ENCODE measurements at places on chromosomes 7 and 10. TPM values are rescaled to one million over a fixed set of nuclear protein-coding genes. Genes with fewer than 3 reads are reported as not detected.

DNA sequence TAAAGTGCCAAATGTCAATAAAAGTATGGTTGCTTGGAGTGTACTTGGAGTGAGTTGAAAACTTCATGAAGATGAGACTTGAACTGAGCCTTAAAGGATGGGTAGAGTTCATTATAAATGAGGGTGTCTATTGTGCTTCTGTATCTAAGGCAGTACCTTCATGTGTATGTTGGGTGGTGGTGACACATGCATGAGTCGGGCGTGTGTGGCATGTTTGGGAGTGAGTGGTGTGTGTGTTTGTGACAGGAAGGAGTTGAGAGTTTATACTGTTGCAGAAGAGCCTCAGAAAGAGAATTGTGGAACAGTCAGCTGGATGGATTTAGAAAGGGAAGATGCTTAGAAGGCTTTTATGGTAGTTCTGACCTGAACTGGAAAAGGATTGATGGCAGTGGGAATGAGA is 6.0 kb upstream of the ZRANB1 start:
- H3K4me1 ChIP-seq, result no peaks in the 10 kb centered on the region
- H3K27me3 ChIP-seq, result no peaks in the 10 kb centered on the region
- H3K36me3 ChIP-seq, result no peaks in the 10 kb centered on the region
- no peak overlapping the region for H3K4me3 ChIP-seq

DNA sequence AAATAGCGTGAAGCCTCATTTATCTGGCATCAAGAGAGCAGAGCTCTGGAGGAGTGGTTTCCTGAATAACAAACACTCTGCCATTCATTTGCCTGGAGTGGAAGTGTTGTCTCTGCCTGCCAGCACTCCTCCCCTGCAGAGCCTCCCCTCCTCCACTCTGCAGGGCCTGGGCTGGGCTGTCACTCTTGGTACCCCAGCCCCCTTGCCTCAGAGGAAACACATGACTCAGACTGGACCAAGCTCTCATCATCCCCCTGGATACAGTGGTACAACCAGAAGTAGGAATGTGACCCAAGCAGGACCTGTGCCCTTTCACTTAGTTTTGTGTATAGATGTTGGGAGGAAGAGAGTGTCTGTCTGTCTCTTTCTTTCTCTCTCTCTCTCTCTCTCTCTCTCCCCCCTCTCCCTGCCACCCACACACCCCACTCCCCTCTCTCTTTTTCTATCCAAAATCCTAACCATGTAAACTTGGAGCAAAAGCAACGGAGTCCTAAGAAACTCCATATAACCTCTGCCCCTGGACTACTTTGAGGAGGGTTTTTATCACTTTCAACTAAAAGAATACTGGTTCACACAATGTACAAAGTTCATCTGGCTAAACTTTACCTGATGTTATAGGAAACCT is 43.9 kb downstream of the DOCK4 start:
- H3K27ac ChIP-seq, result no peak overlapping the region
- no peak overlapping the region for H3K4me3 ChIP-seq
- DNase-seq, result no peak
- no peaks in the 10 kb centered on the region for H3K36me3 ChIP-seq
- H3K4me1 ChIP-seq, result no peaks in the 10 kb centered on the region
- no peaks in the 10 kb centered on the region for H3K27me3 ChIP-seq

The GBX1 gene
- total RNA-seq, result not detected

The STEAP4 gene
- total RNA-seq, result 0.38 TPM

The ZNF92 gene
- total RNA-seq, result 17.0 TPM

The GATAD1 gene
- total RNA-seq, result 8.8 TPM

GRCh38 chr10:13712837-13713581 is 126.2 kb downstream of the PRPF18 start:
- no peak overlapping the region for H3K4me3 ChIP-seq
- H3K27me3 ChIP-seq, result no peaks in the 10 kb centered on the region
- peaks cover 49% of the 10 kb centered on the region for H3K4me1 ChIP-seq
- H3K36me3 ChIP-seq, result no peaks in the 10 kb centered on the region

GRCh38 chr10:104250371-104250770 is 4.3 kb upstream of the GSTO1 start:
- no peak for DNase-seq
- no peaks in the 10 kb centered on the region for H3K27me3 ChIP-seq
- H3K4me1 ChIP-seq, result peaks cover 15% of the 10 kb centered on the region

The NPC1L1 gene
- total RNA-seq, result under 0.01 TPM

DNA sequence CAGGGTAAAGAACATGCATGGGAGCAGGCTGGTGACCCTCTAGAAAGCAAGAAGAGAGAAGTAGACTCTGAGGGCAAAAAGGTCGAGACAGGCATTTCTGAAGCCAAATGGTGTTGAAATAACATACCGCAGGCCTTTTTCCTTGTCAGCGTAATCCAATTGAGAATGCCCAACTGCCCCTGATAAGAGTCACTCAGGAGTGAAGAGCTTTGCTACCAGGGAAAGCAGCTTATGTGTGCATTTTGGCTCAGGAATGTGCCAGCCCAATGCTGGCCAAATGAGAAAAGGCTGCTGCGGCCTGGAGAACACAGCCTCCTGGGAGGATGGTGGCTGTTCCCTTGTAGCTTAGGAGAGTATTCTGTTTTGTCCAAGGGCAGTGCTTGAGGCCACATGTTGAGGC is 61.4 kb upstream of the NFKB2 start:
- no peak for DNase-seq
- no peaks in the 10 kb centered on the region for H3K27me3 ChIP-seq
- H3K4me1 ChIP-seq, result no peaks in the 10 kb centered on the region
- H3K27ac ChIP-seq, result no peak overlapping the region
- peaks cover 13% of the 10 kb centered on the region for H3K36me3 ChIP-seq
- no peak overlapping the region for H3K4me3 ChIP-seq

- no peak for DNase-seq
- no peaks in the 10 kb centered on the region for H3K4me1 ChIP-seq
- no peaks in the 10 kb centered on the region for H3K27me3 ChIP-seq
- no peak overlapping the region for H3K4me3 ChIP-seq
- H3K36me3 ChIP-seq, result peaks cover 45% of the 10 kb centered on the region
- H3K27ac ChIP-seq, result no peak overlapping the region
These were observed 19.4 kb downstream of the MMP21 start for GRCh38 chr10:125756196-125756595.

The ASZ1 gene
- not detected for total RNA-seq

DNA sequence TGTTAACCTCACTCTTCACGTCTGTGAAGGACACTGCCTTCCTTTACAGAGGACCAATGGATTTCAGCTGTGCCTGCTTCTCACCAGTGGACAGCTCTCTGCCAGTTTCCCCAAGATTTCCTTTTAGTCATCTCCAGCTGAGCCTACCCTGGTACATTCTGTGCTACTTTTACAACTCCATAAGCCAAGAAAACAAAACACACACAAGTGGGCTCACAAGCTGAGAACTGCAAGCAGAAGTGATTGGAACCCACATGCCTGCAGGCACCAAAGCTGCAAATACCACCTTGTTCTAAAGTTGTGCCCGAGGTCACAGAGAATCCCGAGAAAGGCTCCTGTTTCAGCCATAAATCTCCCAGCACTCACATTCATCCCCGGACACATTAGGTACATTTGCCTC is 636.8 kb downstream of the PHTF2 start:
- no peak overlapping the region for H3K27ac ChIP-seq
- no peak for DNase-seq
- no peaks in the 10 kb centered on the region for H3K27me3 ChIP-seq
- no peak overlapping the region for H3K4me3 ChIP-seq

The MYOF gene
- total RNA-seq, result 6.4 TPM

The VIPR2 gene
- 6.9 TPM for total RNA-seq

The HKDC1 gene
- total RNA-seq, result 15.3 TPM

GRCh38 chr10:22278441-22278782 is 37.8 kb upstream of the COMMD3 start:
- no peak for DNase-seq
- no peaks in the 10 kb centered on the region for H3K36me3 ChIP-seq
- no peak overlapping the region for H3K4me3 ChIP-seq
- H3K27me3 ChIP-seq, result peaks cover 5% of the 10 kb centered on the region
- H3K4me1 ChIP-seq, result no peaks in the 10 kb centered on the region

DNA sequence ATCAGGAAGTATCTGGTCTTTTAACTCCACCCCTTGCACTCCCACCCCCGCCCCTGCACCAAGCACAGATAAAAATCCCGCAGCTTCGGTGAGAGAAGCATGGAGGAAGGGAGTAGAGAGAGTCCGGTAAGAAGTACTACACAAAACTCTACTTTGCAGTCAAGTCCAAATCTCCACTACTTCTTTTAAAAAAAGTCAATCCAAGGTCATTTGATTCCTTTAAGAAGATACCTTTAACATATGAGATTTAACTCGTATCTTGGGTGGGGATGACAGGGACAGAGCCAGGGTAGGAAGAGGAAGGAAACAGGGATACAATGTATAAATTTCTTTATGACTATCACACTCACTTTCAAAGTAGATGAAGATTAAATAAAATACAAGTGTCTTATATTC is 132.1 kb downstream of the NRBF2 start:
- H3K27ac ChIP-seq, result peak overlapping the region; percentile 60

- H3K4me3 ChIP-seq, result no peak overlapping the region
- DNase-seq, result peak; percentile 29
- no peaks in the 10 kb centered on the region for H3K27me3 ChIP-seq
- H3K4me1 ChIP-seq, result no peaks in the 10 kb centered on the region
- H3K27ac ChIP-seq, result no peak overlapping the region
These were observed 141.3 kb upstream of the KLF14 start for GRCh38 chr7:130875265-130875741.

The VENTX gene
- total RNA-seq, result 0.09 TPM

GRCh38 chr7:65338346-65338745 is 35.3 kb upstream of the ZNF92 start:
- no peaks in the 10 kb centered on the region for H3K36me3 ChIP-seq
- no peak overlapping the region for H3K27ac ChIP-seq
- no peak overlapping the region for H3K4me3 ChIP-seq
- DNase-seq, result no peak
- H3K4me1 ChIP-seq, result no peaks in the 10 kb centered on the region

The GIMAP8 gene
- 6.1 TPM for total RNA-seq

DNA sequence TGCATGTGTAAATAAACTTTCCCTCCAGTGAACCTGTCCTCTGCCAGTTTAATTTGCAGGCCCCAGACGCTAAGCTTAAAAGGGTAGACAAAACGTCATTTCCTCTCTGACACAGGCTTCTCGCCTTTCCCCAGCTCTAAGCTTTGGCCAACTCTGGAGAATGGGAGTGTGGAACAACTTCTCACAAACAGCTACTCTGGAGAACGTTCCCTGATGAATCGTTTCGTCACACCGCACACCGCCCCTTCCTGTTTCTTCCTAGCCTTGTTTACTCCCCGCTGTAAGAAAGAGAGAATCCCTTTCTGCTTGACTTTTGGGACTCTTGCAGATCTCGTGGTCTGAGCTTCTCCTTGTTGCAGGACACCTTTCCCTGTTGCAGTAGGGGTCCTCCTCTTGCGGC is 564.2 kb downstream of the TCERG1L start:
- H3K27me3 ChIP-seq, result no peaks in the 10 kb centered on the region
- H3K4me3 ChIP-seq, result no peak overlapping the region
- H3K27ac ChIP-seq, result no peak overlapping the region
- no peaks in the 10 kb centered on the region for H3K4me1 ChIP-seq
- no peaks in the 10 kb centered on the region for H3K36me3 ChIP-seq

The ST8SIA6 gene
- 0.42 TPM for total RNA-seq

GRCh38 chr10:13560597-13560996 is 26.2 kb upstream of the PRPF18 start:
- no peak overlapping the region for H3K4me3 ChIP-seq
- no peaks in the 10 kb centered on the region for H3K36me3 ChIP-seq
- no peak for DNase-seq
- H3K27me3 ChIP-seq, result no peaks in the 10 kb centered on the region
- H3K4me1 ChIP-seq, result no peaks in the 10 kb centered on the region

GRCh38 chr10:77341055-77341454 is 296.6 kb downstream of the KCNMA1 start:
- H3K4me1 ChIP-seq, result no peaks in the 10 kb centered on the region
- H3K27ac ChIP-seq, result no peak overlapping the region
- no peaks in the 10 kb centered on the region for H3K36me3 ChIP-seq

The SYCE1 gene
- not detected for total RNA-seq

GRCh38 chr10:11879387-11880094 is 56.4 kb downstream of the PROSER2 start:
- no peaks in the 10 kb centered on the region for H3K27me3 ChIP-seq
- no peak overlapping the region for H3K27ac ChIP-seq
- H3K36me3 ChIP-seq, result no peaks in the 10 kb centered on the region
- H3K4me1 ChIP-seq, result peaks cover 7% of the 10 kb centered on the region

The UNCX gene
- 0.05 TPM for total RNA-seq

The NAT16 gene
- not detected for total RNA-seq

Data from thymus (tissue), 14 donors.